ENCODE measurements at places on chromosomes 5 and 9. TPM values are rescaled to one million over a fixed set of nuclear protein-coding genes. Genes with fewer than 3 reads are reported as not detected.

GRCh38 chr5:51544031-51544785 is 161.0 kb downstream of the ISL1 start:
- DNase-seq = no peak

- no peak for DNase-seq
Measured at GRCh38 chr9:20023210-20023905, 234.5 kb upstream of the SLC24A2 start.

GRCh38 chr9:127245637-127246164 is 18.9 kb upstream of the GARNL3 start:
- DNase-seq = no peak

- DNase-seq = peak; percentile 24
Measured at GRCh38 chr5:57499262-57500050, 16.8 kb upstream of the ACTBL2 start.

GRCh38 chr5:91140657-91141056 is 242.5 kb downstream of the ARRDC3 start:
- DNase-seq = no peak

DNA sequence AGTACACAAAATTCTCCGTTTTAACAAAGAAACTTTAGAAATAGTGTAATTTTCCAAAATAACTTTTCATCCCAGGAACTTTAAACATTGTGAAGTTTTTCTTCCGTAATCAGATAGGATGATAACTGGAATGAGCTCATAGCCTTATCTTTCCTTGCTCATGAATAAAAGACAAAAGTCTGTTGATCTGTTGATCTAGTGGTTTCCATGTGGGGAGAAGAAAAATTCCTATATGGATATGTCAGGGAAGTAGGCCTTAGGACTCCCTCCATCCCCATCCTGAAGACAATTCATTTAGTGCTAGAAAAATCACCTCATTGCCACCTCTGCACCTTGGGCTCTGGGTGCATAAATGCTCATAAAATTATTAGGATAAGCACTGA is 266.6 kb downstream of the SMARCA2 start:
- DNase-seq = no peak

DNA sequence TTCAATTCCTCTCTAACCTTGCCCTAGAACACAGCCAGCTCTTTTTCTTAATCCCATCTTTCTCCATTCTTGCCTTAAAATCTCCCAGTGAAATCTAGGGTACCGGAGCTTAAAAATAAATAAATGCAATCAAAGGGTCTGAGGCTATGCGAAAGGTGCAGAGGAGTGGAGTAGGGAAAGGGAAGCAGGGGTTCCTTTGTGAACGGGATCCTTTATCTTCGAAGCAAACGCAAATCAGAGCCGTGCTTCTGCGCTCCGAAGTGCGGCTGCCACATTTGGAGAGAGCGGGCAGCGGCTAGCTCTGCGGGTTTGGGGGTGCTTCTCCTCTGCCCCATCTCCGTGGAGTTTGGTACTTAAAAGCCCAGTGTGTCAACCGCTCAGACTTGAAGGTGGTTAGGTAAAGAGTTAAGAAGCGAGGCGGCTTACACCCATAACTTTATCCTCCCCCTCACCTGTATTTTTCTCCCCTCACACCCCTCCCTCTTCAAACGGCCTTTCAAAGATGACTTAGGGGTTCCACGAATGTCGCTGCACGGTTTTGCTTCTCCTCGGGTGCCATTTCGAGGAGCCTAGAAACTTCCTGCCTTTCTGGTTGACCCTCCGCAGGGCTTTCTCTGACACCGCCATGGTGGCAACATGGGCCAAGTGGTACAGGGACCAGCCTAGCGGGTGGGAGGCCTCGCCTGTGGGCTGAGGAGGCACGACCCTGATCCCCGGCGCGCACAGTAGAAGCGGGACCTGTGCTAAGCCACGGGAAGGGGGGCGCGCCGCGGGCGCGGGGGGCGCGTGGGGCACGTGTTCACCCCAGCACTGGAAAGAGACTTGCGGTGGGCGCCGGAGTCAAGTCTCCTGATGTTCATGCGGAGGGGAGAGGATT is 31.7 kb upstream of the NFIB start:
- DNase-seq = no peak

DNA sequence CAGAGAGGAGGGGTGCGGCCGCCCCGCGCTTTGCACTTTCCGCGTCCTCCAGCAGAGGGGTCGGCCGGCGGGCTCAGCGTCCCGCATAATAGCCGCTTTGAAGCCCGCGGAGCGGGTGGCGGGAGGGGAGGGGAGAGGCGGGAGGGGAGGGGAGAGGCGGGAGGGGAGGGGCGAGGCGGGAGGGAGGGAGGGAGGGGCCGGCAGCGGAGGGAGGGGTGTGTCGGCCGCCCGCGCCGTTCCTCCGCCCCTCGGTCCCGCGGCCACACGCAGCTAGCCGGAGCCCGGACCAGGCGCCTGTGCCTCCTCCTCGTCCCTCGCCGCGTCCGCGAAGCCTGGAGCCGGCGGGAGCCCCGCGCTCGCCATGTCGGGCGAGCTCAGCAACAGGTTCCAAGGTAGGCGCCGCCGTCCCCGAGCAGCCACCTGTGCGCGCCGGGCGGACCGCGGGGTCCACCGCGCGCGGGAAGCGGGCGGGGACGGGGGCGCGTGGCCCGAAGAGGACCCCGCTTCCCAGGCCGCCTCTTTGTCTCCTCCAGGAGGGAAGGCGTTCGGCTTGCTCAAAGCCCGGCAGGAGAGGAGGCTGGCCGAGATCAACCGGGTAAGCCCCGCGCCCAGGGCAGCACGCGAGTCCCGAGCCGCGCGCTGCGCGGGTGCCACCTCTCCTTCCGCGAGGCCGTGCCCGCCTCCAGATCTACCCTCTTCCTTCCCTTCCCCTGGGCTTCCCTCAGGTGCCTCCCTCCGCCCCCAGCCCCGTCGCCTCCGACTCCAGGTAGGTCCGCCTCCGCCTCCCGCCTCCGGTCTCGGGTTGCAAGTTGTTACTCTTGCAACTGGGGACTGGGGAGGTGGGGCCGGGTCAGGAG is at the start of gene AIF1L:
Gene AIF1L (plus strand): TSS at position 263 of the 857 bp plus-strand sequence. CDS start 99 bp downstream, at position 362.
- DNase-seq = peak; percentile 91

- DNase-seq = no peak
Measured at GRCh38 chr5:81572201-81572600, 178.3 kb upstream of the ACOT12 start.

The TYRP1 gene
- total RNA-seq = 2.4 TPM

The BDP1 gene
- total RNA-seq = 87.2 TPM

The FAM114A2 gene
- total RNA-seq = 21.2 TPM

The GRIN3A gene
- 9.4 TPM for total RNA-seq

The IL9 gene
- total RNA-seq = not detected

The NRG2 gene
- total RNA-seq = 5.3 TPM

The AGXT2 gene
- not detected for total RNA-seq

All from frontal cortex (tissue), 4 donors.